Amniotic stem cell (primary cell): ENCODE measurements at places on chromosomes 2 and 18.

DNA sequence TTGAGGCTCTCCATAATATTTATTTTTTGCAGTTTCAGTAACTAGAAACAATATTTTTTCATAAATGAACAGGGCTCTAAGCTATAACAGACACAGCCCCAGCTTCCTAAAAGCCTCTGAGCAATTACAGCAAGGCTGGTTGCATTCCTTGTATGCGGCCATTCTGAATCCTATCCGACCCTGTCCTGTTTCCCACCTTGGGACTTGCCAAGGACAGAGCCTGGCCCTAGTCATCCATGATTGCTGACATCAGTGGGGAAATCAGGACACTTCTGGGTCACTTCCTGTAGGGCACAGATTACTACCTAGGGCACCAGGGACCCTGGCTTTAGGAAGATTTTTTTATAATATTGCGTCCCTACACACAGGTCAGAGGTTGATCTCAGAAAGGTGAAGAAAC, 5.5 kb downstream of the TMEM177 start:
- DNase-seq: no peak

GRCh38 chr2:180675170-180675569, 305.2 kb upstream of the UBE2E3 start:
- DNase-seq: no peak

DNA sequence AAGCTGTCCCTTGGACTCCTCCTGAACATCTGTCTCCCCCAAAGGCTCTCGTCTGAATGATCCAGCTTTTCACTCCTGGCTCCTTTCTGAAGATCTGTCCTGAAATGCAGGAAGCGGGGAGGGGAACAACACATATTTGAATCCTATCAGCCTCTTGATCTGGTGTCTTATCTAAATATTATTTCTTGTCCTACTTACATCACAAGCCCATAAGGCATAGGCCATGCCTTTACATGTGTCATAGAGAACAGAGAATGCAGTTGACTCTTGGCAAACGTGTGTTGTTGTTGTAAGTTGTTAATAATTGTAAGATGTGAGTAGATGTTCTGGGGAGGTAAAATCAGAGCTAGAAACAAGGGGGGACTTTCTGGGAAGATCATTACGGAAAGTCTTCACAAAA, 57.4 kb downstream of the GATA6 start:
- no peak for DNase-seq

- DNase-seq: peak; percentile 55
Measured at GRCh38 chr18:57806978-57807285, 3.8 kb upstream of the ATP8B1 start.
